ENCODE measurements at places on chromosomes 5 and 9.

DNA sequence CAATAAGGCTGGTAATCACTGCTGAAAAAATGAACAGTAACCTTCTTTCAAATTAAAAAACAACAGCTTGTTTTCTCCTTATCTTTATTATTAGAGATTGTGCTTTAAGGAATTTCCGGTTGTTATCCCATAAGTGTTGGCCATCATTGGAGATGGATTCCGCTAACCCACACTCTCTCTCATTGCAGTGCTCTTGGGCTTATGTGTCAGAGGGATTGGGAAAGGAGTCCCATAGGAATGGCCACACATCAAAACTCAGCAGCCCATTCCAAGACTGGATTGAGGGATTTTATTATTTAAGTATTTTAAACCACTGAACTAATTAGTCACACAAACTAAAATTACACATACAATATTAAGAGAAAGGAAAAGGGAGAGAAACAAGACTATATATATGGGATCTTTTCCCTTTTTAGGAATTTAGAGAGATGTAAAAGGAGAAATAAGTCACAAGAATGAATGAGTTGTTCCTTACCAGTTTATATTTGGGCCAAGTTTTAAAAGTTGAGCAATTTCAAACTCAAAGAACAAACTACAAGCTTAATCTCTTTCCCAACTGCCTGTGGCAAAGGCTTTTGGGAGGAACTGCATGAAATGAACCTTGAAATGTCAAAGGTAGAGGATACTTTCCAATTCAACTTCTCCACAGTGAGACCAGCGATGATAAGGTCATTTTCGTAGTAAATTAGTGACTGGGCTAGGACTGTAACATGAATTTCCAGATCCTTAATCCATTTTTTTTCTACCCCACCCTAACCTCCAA lies 2.4 kb downstream of the SPINK6 start:
- DNase-seq: no peak

- DNase-seq: no peak
These were observed 36.8 kb upstream of the COL5A1 start for GRCh38 chr9:134604834-134605233.

DNA sequence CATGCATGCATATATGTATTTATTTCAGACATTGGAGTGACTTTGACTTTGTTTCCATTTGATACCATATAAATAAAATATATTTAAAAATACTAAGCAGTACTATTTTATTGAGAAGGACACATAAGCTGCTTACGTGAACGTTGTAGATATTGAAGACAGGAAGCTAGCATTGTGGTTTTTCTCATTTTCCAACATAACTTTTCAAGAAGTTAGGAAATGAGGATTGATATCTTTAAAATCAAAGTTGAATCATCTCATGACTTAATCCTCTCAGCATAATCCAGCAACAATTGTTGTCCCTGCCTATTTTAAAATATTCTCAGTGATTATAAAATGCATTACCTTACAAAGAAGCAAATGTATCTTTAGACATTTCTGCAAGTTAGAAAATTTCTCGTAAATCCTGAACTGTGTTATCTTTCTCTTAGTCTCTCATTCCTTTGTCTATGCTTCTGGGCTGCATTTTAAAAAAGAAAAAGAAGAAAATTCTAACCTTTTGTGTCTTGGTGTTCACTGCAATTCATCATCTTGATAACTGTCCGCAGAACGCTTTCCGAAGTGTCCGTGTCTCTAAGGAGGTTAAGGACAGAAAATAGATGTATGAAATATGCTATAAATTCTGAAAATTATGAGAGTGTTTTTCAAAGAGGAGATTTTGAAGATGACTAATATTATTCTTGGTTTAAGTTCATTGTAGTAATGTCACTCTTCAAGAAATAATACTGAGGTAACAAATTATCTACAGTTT lies 1089.9 kb upstream of the CDH6 start:
- DNase-seq: no peak

DNA sequence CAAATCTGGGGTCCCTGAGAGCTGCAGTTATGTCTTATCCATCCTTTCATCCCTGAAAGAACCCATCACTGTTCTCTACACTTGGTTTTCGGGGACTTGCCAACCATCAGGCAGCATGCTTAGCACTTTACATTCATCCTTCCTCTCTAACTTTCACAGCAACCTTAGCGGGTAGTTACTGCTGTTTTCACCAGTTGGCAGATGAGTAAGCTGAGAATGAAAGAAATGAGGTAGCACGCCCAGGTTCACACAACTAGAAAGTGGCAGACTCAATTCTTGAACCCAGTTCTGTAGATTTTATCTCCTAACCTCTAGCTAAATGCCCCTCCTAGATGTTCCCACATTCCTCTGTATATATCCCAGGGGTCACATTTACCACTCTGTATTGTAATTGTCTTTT lies 342.0 kb upstream of the WWC1 start:
- no peak for DNase-seq
